ENCODE measurements at places on chromosomes 5 and 9.

GRCh38 chr5:119409235-119409815 lies 43.0 kb upstream of the HSD17B4 start:
- DNase-seq, result no peak

GRCh38 chr9:114611516-114612271 lies 603 bp downstream of the TMEM268 start:
- no peak for DNase-seq

- DNase-seq, result no peak
These were observed 80.3 kb upstream of the SLC30A5 start for GRCh38 chr5:69013481-69013880.

GRCh38 chr9:135342206-135343130 lies 137.1 kb upstream of the PPP1R26 start:
- DNase-seq, result no peak

- DNase-seq, result no peak
These were observed 40.8 kb downstream of the NNT start for GRCh38 chr5:43643750-43644149.

DNA sequence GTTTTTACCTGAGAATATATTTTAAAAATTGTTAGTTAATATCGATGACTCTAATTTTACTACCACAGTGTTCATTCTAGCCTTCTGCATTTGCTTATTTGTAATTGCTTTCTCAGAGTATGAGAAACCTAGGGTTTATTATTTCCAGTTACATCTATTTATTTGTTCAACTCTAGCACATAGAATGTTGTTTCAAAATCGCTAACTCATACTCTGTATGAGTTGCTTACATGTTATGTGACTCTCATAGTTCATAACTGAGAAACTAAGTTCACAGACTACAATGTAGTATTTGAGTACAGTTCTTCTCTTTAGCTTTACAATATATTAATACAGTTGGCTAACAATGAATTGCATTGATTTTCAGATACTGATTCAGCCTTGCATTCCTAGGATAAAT lies 103.2 kb downstream of the MACROH2A1 start:
- no peak for DNase-seq
